CD4-positive, alpha-beta memory T cell (primary cell): ENCODE measurements at places on chromosomes 1 and 21. TPM values are rescaled to one million over a fixed set of nuclear protein-coding genes. Genes with fewer than 3 reads are reported as not detected.

Gene SUCO
- polyA plus RNA-seq, result 12.2 TPM

Gene PLXNA2
- polyA plus RNA-seq, result 0.11 TPM

Gene CNKSR1
- polyA plus RNA-seq, result 0.28 TPM

Gene SERPINC1
- polyA plus RNA-seq, result not detected

Gene OR2G6
- not detected for polyA plus RNA-seq

Gene SPATA45
- not detected for polyA plus RNA-seq

Gene CLCA1
- not detected for polyA plus RNA-seq

Gene TTC39A
- polyA plus RNA-seq, result not detected

Gene PRMT6
- polyA plus RNA-seq, result 16.4 TPM

Gene C1orf141
- not detected for polyA plus RNA-seq

Gene ATF6
- polyA plus RNA-seq, result 14.3 TPM

Gene MIER1
- polyA plus RNA-seq, result 41.3 TPM

Gene DENND2D
- 125 TPM for polyA plus RNA-seq

Gene HSPG2
- polyA plus RNA-seq, result not detected

Gene FMO5
- 1.5 TPM for polyA plus RNA-seq

Gene LCE2D
- not detected for polyA plus RNA-seq

Gene KRTAP13-2
- not detected for polyA plus RNA-seq

Gene CLCNKA
- not detected for polyA plus RNA-seq

Gene IFI44L
- 12.4 TPM for polyA plus RNA-seq

Gene RGS13
- polyA plus RNA-seq, result not detected

Gene SLC30A10
- polyA plus RNA-seq, result not detected

Gene AIRE
- polyA plus RNA-seq, result 0.32 TPM

Gene ACTL8
- not detected for polyA plus RNA-seq

Gene TUFT1
- polyA plus RNA-seq, result 5.3 TPM

Gene DLGAP3
- 0.18 TPM for polyA plus RNA-seq

Gene ALPL
- not detected for polyA plus RNA-seq

Gene ARTN
- not detected for polyA plus RNA-seq

Gene POMGNT1
- 31.7 TPM for polyA plus RNA-seq

Gene AKT3
- 0.56 TPM for polyA plus RNA-seq

Gene MAP7D1
- 68.3 TPM for polyA plus RNA-seq

Gene MMEL1
- 8.1 TPM for polyA plus RNA-seq

Gene OPRD1
- polyA plus RNA-seq, result 0.03 TPM

Gene AGMAT
- 7.1 TPM for polyA plus RNA-seq

Gene SLFNL1
- not detected for polyA plus RNA-seq

Gene TSPAN1
- polyA plus RNA-seq, result not detected

Gene AMY1A
- polyA plus RNA-seq, result not detected

Gene IGSF9
- not detected for polyA plus RNA-seq

Gene SIM2
- 0.05 TPM for polyA plus RNA-seq

Gene NBPF11
- polyA plus RNA-seq, result 4.1 TPM

Gene DCDC2B
- not detected for polyA plus RNA-seq

Gene CBR1
- polyA plus RNA-seq, result 49.3 TPM

Gene GSTM3
- polyA plus RNA-seq, result 25.7 TPM

Gene BGLAP
- not detected for polyA plus RNA-seq

Gene EDARADD
- polyA plus RNA-seq, result 8.0 TPM

Gene ITLN2
- polyA plus RNA-seq, result not detected

Gene S100A4
- polyA plus RNA-seq, result 3,815 TPM

Gene DMBX1
- polyA plus RNA-seq, result not detected

Gene DESI2
- 16.7 TPM for polyA plus RNA-seq

Gene MXRA8
- polyA plus RNA-seq, result not detected

Gene MRPL55
- polyA plus RNA-seq, result 157 TPM

Gene HMGN1
- polyA plus RNA-seq, result 193 TPM

Gene CYP2J2
- not detected for polyA plus RNA-seq
